Activated gamma-delta T cell treated with anti-CD3 and anti-CD28 coated beads, Interleukin-2, amount 50 U/mL, for 16 hours (primary cell): ENCODE measurements at places on chromosomes 16 and 17.
A peak's percentile ranks its signal among the peaks of the same experiment; 100 is the strongest.

DNA sequence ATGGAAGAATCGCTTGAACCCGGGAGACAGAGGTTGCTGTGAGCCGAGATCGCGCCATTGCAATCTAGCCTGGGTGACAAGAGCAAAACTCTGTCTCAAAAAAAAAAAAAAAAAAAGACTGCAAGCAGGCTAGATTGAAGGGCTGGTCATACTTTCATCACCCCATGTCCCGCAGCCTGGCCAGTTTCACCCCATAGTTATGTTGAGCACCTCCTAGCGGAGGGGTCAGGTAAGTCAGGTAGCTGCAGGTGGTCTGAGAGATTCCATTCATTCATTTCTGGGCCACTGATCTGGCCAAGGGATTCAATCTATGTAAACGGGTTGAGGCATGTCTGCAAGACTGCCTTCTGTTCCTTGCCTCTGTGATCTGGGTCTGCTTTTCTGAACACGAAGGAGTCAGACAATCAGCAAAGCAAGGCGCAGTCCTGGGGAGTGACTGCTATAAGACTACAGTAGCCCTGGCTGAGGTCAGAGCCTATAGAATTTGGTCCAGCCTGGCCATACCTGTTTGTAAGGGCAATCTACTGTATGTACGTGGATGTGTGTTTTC lies 23.6 kb upstream of the BPTF start:
- no peak for DNase-seq

GRCh38 chr17:43483674-43484551 lies at the start of gene DHX8:
DHX8 (plus strand) TSS chr17:43483975; CDS start chr17:43484038, 63 bp downstream.
- DNase-seq: peak; percentile 99

- no peak for DNase-seq
Observed at GRCh38 chr16:79621027-79621426, 20.5 kb upstream of the MAF start.

DNA sequence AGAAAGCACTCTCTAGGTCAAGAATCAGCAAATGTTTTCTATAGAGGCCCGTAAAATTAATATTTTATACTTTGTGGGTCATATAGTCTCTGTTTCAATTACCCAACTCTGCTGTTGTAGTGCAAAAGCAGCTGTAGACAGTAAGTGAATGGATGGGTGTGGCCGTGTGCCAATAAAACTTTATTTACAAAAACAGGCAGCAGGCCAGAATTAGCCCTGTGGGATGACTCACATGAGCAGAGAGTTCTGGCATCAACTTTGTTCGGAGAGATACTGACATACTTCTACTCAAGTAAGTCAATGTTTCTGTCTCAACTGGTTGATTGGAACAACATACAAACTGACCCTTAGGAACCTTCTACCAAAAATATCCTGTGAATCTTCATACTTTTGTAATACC lies 616.2 kb downstream of the MAF start:
- no peak for DNase-seq

DNA sequence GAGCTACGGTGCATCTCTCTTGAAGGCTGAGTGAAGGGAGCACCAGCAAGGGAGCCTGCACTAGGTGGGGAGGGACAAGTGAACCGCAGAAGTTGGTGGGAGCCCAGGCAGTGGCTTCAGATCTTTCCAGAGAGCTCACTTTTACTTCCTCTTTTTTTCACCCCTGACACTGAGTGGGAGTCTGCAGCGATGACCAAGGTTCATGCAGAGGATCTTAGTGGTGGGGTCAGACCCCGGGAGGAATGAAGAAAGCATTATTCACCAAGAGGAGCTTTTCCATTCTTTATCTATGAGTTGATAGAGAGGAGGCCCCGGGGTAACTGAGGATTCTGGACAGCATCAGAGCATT lies 3.0 kb upstream of the CCL2 start:
- DNase-seq: no peak

DNA sequence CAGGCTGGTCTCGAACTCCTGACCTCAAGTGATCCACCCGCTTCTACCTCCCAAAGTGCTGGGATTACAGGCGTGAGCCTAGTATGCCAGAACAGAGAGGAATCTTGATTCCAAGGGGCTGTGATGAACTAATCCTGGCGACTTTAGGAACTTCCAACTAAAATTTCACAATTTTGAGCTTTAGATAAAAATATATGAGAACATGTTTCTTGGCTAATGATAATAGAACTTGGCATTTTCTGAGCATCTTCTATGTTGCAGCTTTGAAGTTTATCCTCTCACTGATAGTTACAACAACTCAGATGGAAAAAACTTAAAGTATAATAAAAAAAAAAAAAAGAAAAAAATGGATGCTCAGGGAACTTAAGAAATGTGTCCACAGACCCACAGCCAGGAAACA lies 69.8 kb upstream of the WSCD1 start:
- no peak for DNase-seq
